NCI-H2029 (cell line): ENCODE measurements at places on chromosomes 1 and 21.
A peak's percentile ranks its signal among the peaks of the same experiment; 100 is the strongest.

- DNase-seq = no peak
These were observed 1.8 kb upstream of the MCOLN2 start for GRCh38 chr1:84998642-84999280.

DNA sequence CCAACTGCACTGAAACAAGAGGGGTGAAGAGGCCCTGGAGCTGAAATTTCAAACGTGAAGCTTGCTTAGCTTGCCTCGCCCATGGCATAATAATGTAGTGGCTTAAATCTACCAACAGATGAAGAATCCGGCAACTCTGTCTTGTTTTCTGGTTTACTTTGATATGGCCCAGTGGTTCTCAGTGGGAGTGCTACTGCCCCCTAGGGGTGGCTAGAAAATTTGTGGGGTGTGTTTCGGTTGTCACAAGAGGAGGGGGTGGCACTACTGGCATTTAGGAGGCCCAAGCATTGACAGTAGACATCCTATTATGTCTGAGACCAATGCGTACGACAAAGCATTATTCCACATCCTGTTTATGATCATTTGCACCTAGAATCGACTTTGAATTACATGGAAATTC is 51.9 kb upstream of the C8B start:
- no peak for DNase-seq

GRCh38 chr1:21491488-21492355 is 17.5 kb upstream of the ALPL start:
- peak; percentile 26 for DNase-seq

- no peak for DNase-seq
These were observed 5.0 kb downstream of the C1orf226 start for GRCh38 chr1:162386292-162387225.

- no peak for DNase-seq
These were observed 5.7 kb downstream of the LMX1A start for GRCh38 chr1:165350840-165351239.

- DNase-seq = no peak
These were observed 55.9 kb upstream of the PROX1 start for GRCh38 chr1:213931836-213932235.

- peak; percentile 58 for DNase-seq
These were observed 3.7 kb downstream of the KNCN start for GRCh38 chr1:46547481-46548383.

DNA sequence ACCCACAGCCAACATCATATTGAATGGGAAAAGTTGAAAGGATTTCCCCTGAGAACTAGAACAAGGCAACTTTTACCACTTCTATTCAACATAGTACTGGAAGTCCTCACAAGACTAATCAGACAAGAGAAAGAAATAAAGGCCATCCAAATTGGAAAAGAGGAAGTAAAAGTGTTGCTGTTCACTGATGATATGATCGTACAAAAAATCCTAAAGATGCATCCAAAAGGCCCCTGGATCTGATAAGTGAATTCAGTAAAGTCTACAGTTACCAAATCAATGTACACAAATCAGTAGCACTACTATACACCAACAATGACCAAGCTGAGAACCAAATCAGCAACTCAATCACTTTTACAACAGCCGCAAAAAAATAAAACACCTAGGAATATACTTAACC is 28.3 kb downstream of the RAB3GAP2 start:
- DNase-seq = no peak

DNA sequence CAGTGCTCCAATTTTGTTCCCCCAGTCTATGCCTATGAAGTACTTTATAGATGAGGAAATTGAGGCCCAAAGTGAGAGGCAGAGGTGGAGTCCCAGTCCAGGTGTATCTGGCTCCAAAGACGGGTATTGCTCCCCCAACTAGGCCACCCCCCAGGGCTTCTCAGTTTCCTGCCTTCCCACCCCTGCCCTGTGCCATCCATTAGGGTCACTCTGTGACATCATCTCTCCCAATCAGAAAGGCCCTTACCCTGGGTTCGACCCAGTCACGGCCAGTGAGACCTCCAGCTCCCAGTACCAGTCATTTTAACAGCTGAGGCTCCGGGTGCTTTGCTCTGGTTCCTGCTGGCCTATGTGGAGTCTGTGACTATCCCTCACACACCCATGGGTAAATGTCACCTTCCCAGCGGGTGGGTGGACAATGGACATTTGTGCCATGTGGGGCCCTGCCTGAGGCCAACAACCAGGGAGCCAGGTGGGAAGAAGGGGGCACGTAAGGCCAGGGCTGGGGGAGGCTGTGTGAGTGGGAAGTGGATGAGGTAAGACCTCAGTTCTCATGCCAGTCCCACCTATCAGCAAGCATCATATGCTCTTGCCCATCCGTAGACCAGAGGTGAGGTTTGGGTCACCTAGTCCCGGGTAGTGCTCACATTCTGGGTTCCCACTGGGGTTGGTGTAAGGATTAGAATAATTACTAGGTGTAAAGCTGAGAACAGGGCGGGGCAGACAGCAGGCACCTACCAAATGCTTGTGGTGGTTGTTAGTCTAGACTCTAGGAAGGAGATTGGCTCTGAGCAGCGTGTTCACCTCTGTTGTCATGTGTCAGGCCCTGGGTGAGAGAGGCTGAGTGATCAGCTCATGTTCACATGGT is 685.9 kb downstream of the MATN1 start:
- no peak for DNase-seq

DNA sequence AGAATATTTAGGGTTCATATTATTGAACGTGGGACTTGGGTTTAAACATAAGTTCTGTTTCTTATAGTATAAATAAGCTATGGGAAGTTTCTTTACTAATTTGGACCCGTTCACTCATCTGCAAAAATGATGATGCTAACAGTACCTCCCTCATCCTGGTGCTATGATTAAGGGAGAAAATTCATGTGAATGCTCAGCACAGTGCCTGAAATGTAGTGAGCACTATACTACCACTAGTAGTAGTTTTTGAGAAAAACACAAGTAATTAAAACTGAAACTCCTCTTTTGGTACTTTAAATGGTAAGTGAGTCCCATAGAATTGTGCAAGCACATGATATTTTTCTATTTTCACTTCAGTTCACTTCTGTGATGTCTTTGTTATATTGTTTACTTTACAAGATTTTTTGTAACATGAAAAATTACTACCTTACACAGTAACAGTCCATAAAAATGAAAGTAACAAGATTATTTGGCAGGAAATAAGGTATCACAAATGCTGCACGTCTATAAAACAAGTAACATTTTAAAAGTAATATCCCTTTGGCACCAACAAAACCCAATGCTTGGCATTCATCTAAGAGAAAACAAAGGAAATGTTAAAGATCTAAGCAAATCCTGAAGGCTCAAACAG is 11.3 kb upstream of the PTPRC start:
- DNase-seq = no peak

DNA sequence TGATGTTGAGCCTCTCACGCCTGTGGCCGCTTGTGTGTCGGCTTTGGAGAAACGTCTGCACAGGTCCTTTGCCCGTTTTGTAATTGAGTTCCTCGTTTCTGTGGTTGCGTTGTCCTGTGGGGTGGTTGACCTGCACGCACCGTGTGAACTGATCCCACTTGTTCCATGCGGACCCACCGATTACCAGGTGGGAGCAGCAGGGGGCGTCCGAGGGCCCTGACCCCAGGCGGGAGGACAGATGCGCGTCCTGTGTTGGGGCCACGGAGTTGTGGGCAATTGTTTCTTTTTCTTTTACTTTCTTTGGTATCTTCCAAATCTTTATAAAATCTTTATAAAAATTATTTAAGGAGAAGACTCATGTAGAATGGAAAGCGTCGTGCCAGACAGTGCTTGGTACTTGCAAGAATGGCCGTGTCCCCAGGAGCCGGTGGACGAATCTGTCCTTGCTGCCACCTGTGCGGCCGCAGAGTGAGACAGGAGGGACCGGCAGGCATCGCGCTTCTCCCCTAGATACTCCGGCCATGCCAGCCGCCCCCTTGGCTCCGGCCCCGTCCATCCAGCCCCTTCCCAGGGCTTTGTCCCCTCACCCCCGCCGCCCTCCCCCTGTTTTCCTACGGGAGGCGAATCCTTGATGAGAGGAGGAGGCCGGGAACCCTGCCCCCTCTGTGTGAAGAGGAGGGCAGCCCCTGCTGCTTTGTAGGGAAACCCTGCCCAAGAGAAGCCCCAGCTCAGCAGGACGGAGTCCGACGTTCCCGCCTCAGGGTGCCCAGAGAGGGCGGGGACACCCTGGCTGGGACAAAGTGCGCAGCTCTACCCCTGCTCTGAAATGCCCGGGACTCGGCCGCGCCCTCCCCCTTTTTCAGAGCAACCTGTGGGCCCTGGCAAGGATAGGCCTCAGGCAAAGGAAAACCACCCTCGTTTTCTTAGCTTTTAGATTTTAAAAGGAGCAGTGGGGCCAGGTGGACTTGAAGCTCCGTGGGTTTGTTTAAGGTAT is 41.7 kb downstream of the PRKCZ start:
- no peak for DNase-seq

DNA sequence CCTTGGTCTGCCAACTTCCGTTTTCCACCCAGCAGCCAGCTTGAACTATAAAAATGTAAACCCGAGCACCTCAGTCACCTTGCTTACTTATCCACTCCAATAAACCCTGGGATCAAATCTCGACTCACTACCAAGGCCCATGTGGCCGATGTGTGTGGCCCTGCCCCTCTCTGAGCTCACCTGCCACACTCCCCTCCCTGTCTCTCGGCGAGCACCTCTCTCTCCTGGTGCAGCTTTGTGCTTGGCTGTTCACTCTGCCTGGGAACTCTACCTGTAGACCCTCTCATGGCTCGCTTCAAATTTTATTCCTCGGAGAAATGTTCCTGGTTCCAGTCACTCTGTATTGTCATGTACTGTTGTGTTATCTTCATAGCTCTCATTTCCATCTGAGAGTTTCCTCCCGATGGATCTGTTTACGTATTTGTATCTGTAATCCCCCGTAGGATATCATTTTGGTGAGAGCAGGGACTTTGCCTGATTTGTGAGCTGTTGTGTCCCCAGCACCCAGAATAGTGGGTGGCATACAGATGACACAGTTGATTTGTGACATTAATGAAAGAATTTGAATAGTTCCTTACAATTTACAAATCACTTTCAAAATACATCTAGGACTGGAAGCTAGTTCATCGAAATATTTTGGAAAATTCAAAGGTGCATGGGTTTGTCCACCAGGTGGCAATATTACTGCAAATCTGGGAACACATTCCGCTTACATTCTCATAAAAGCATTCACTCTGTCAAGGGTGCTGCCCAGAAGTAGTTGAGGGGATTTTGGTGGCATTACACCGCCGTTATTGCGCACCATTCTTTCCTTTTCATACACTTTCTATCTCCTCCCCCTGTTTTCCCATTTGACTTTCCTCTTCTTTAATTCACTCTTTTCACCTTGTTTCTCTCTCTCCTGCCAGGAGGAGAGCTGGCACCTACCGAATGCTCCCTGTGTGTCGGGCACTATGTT is 95.3 kb downstream of the ABCA4 start:
- peak; percentile 35 for DNase-seq

DNA sequence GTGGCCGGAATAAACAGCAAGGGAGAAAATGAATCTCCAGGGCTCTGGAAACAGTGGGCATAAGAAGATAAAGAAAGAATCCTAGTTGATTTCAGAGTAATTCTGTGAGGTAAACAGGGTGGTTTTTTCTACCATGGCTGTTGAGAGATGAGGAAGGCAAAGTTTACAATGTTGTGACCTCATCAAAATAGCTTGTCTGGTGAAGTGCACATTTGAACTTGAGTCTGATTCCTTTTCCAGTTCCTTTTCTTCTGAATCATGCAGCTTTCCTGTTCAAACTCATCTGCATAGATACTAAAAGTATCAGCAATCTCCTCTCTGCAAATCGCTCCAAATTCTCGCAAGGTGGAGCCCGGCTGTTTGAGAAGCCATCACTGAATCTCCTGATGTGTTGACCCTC is 161.7 kb downstream of the PLPP3 start:
- no peak for DNase-seq

DNA sequence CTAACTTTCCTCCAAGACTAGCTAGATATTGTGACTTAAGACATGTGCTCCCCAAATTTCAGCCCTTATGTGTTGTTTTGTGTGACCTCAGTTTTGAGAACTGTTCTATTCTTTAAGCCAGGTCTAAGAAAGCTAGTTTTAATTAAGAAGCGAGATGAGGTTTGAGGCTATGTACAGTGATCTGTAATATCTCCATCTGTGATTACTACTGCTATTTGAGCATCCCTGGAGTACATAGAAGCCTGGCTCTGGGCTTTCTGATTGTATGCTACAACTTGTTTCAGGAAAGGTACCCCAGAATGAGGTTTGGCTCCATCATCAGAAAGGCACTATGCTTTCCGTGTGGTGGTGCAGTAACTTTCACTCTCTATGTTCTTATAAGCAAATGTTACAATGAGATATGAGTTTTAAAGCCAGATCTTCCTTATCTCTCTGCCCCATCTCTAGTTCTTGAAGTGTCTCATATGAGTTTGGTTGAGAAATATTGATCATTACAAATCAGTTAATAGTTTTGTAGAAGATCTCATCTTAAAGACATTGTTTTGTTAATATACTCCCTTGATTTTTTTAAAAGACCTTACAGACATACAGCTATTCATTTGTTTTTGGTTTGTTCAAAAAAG is 605 bp downstream of the RGS4 start:
- no peak for DNase-seq

- no peak for DNase-seq
These were observed 61.4 kb upstream of the S1PR1 start for GRCh38 chr1:101175466-101175865.
